ENCODE measurements at places on chromosomes 12 and 14.

DNA sequence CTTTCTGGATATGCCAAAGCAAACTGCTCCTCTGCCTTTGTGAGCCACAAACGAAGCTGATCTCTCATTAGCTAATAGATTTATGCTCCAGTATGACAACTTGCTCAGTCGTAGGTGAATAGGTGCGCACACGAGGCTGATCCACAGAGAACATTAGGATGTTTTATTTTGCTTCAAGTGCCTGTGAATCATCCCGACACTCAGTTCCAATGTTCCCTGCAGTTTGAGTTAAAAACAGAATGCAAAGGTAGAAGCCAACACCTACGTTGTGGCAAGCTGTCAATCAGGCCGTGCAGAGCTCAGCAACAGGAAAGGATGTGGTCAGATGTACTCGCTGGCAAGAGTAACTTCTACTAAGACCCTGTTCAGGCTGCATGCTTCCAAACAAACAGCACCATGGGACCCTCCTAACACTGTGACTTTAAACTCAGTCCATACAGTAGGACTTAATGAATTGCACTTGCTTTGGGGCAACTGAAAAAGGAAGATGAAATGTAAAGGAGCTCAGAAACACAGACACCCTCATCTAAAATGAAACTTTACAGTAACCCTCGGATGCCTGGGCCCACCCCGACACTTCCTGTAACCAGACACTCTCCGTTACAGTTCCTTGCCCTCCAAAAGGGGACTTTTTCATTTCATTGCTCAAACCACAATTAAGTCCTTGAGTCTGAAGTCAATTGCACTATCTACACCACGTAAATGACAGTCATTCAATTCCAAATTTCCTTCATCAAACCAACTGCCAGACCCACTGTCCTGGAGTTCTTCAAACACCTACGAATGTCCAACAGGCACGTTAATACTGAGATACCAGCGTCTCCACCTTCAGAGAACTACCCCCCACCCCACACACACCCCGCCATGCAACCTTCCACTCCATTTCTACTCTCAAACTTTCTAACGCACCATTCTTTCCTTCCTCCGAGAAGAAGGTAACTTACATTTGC, 1.6 kb downstream of the CCDC88C start:
- peak; percentile 71 for DNase-seq

GRCh38 chr14:96917442-96917963, 120.3 kb downstream of the VRK1 start:
- DNase-seq, result no peak

GRCh38 chr14:37587131-37587803, 7.8 kb downstream of the FOXA1 start:
- DNase-seq, result no peak

- DNase-seq, result no peak
Measured at GRCh38 chr12:57952766-57953165, 11.4 kb downstream of the ATP23 start.

GRCh38 chr14:92985521-92985920, 62.6 kb downstream of the CHGA start:
- no peak for DNase-seq

- DNase-seq, result no peak
Measured at GRCh38 chr14:103521951-103522563, 573 bp downstream of the CKB start.

DNA sequence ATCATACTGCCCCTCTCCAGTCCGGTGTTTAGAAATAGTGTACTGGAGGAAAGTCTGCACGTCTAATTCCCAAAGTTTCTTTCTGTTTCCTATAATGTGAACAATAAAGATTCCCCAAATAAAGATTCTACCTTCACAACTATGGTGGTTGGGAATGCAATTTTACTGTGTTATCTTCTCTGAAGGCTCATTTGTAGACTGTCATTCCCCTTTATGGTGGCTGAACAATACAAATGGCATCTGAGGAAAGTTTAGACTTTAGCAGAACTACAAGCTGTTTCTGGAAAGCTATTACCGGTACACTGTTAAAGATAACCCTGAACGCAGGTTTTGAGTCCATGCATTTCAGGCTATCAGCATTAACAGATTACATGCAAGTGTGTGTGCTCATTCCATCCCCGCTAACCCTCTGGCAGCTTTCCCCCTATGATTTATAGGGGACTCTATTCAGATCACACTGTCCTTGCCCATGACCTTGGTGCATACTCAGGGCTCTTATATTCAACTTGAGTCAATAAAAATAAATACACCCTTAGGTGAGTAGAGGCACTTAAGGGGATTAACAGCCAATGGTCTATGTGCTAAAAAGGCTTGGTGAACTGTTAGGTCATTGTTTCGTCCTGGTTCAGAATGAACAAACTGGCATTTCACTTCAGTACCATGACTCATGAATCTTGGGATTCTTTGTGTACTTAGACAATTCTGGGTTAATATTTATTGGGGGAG, 60.7 kb upstream of the PYGL start:
- no peak for DNase-seq

- no peak for DNase-seq
Measured at GRCh38 chr14:29042551-29042950, 276.0 kb downstream of the FOXG1 start.

DNA sequence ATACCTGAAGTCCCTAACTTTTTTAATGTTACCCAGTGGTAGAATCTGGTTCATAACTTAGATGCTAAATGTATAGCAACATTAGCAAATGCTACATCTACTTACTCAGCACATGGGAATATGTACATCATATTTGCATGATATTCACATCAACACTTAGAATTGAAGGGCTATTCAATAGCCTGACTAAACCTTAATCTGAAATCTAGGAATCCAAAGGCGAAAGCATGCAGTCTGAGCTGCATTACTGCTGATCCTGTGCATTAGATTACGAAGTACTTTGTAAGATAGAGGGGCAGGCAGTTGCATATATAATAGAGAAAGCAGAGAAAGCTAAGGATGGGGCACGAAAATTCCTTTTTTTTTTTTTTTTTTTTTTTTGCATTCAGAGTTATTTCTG, 40.4 kb downstream of the SLC38A4 start:
- no peak for DNase-seq

GRCh38 chr12:54127538-54128259, 61.1 kb downstream of the SMUG1 start:
- DNase-seq, result no peak

- no peak for DNase-seq
Measured at GRCh38 chr14:31969699-31970240, 107.3 kb upstream of the ARHGAP5 start.

DNA sequence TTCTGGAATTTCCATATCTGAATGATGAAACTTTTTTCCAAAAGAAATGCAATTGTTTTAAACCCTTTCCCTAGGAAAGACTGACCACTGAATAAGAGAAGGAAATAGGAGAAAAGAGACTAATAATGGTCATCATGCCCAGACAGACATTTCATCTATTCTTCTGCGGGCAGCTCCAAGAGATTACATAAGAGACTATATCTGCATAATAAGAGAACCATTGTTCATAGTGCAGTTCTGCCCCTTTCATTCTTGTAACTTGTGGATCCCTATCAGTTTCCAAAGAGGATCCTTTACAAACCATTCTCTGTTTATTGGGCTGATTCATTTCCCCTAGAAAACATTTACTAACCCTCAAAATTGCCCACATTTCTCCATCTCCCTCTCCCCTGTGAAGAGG, 197.8 kb downstream of the FSCB start:
- DNase-seq, result no peak

DNA sequence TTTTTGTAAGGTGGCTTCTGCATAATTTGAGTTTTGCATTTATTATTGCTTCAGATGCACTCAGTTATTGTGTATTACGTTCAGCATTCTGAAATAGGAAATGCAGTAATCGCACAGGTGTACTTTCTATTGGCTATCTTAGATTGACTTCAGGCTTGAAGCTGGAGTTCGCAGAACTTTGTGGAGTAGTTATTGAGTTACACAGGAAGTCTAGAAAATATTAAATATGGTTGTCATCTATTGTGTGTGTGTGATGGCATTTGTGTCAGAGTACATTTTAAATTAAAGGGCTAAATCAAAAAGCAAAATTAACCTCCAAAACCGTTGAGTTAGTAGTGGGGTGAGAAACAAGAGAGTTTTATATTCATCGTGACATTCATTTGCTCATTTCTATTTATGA, 2.7 kb downstream of the ARID2 start:
- DNase-seq, result no peak

DNA sequence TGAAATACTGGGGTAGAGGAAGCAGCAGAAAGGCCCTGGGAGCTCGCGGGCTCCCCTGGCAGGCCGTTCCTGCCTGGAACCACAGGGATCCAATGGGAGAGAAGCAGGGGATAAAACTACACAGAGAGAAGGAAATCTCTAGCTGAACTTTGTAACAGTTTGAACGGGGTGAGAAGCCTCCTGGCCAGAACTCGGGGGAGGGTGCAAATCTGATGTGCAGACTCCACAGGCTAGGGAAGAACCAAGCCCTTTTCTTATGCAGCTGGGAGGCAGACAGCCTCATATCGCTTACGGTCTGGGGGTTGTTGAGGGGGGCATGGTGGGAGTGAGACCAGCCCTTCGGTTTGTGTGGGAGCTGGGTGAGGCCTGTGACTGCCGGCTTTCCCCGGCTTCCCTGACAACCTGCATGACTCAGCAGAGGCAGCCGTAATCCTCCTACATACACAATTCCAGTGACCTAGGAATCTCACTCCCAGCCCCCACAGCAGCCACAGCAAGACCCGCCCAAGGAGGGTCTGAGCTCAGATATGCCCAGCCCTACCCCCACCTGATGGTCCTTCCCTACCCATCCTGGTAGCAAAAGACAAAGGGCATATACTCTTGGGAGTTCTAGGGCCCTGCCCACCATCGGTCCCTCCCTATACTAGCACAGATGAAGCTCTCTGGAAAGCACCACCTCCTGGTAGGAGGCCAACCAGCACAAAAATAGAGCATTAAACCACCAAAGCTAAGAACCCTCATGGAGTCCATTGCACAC, 143.0 kb downstream of the TMTC1 start:
- no peak for DNase-seq

DNA sequence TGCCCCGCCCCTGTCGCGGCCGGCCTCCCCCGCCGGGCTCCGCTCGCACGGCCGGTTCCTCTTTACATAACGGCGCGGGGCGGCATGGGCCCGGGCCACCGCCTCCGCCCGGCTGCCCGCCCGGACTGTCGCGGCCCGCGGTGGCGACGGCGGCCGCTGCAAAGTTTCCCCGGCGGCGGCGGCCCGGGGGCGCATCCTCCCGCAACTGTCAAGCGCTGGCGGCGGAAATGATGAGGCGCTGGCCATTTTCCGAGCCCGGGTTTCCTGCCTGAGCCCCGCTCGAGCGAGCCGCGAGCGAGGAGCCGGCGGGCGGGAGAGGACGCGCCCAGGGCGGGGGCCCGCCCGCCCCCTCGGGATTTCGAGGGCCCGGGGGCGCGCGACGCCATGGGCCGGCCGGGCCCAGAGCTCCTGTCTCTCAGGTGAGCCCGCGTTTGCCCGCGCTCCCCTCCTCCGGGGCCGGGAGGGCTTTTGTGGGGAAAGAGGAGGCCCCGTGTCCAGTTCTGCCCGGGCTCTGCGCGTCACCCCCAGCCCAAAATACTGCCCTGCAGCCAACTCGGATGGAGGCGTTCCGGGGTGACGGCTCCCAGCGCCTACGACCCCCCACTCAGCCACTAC, at the start of gene SH2B3:
Gene SH2B3, plus strand, starts transcription at position 65 of the 615 bp plus-strand sequence. CDS start 12,223 bp downstream, outside the sequence.
- DNase-seq, result peak; percentile 78

- DNase-seq, result peak; percentile 68
Measured at GRCh38 chr14:89915114-89915878, 39.2 kb downstream of the EFCAB11 start.

DNA sequence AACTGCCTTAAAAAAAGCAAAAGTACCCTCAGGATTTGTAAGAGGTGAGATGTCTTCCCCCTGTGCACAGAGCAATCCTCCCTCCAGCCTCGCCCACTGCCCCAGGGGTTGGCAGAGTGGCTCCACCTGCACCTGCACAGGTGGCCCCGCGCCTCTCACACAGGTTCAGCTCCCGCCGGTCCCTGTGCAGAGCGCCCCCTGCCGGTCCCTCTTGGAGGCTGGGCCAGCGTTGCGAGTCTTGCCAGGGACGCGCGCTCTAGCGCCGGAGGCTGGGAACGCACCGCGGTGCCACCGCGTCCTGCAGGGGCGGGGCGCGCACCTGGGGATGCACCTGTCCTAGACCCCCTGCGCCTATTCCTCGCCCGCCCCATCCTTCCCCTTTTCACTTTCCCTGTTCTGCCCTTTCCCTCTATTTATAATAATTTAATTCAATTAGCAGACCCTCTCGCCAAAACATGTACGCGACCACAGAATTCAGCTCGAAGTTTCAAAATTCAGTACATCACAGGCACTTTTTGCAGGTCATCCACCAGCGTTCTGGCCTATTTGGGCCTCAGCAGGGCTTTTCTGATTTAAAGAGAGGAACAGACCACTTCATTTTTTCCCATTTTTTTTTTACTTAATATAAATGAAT, 618.6 kb downstream of the AACS start:
- no peak for DNase-seq

- DNase-seq, result no peak
Measured at GRCh38 chr12:12901158-12901791, 9.9 kb downstream of the GPRC5A start.

GRCh38 chr12:93838193-93838592, 161.0 kb downstream of the CRADD start:
- no peak for DNase-seq

DNA sequence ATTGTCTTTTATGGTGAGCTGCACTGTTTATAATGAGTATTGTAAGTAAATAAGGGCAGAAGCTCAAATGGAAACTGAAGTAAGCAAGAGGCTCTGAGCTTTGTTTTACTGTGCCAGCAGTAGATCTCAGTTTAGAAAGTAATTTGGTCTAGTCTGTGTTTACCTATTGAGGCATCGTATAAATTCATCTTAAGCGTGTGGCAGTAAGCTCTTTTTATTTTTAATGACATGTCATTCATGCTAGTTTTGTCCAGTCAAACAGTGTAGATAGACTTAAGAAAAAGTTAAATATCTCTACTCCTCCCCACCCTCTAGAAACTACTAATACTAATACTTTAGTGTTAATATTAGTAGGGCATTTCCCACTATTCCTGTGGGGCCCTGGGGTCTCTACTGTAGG, 2.0 kb downstream of the ANO6 start:
- no peak for DNase-seq

- DNase-seq, result peak; percentile 33
Measured at GRCh38 chr12:49089821-49090773, 4.5 kb downstream of the DHH start.

- no peak for DNase-seq
Measured at GRCh38 chr14:69149461-69150244, 3.3 kb downstream of the DCAF5 start.

- no peak for DNase-seq
Measured at GRCh38 chr14:64417771-64418125, 29.6 kb downstream of the MTHFD1 start.

DNA sequence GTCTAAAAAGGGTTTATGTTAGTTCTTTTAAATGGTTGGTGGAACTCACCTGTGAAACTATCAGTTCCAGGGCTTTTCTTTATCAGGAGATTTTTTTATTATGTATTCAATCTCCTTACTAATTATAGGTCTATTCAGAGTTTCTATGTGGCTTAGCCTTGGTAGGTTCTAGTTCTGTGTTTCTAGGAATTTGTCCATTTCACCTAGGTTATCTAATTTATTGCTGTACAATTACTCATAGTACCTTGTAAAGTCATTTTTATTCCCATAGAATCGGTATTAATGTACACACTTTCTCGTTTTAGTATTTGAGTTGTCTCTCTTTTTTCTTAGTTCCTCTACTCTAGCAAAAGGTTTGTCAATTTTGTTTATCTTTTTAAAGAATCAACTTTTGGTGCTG, 59.0 kb downstream of the BORCS5 start:
- no peak for DNase-seq

GRCh38 chr14:73616831-73617230, 4.5 kb downstream of the ACOT6 start:
- no peak for DNase-seq
